Stimulated activated CD8-positive, alpha-beta memory T cell treated with anti-CD3 and anti-CD28 coated beads, Interleukin-15, amount 100 ng/mL, for 24 hours (primary cell): ENCODE measurements at places on chromosomes 3 and 15.

GRCh38 chr3:57068437-57069089 lies 8.1 kb downstream of the SPATA12 start:
- DNase-seq, result no peak

DNA sequence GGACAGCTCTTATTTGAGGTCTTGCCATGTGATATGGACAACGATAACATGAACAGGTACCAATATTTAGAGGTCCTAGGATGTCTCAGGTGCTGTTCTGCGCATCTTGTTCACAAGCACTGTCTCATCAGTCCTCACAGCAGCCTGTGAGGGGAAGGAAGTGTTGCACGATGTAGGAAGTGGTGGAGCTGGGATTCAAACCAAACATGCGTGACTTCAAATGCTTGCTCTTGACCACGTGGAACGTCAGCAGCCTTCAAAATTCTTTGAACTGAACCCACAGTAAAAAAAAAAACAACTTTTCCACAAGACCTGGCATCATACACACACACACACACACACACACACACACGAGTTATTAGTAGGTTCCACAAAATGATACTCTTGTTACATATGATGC lies 153.4 kb upstream of the SMAD3 start:
- no peak for DNase-seq

- no peak for DNase-seq
These were observed 148.8 kb downstream of the KCNMB2 start for GRCh38 chr3:178684881-178685590.

DNA sequence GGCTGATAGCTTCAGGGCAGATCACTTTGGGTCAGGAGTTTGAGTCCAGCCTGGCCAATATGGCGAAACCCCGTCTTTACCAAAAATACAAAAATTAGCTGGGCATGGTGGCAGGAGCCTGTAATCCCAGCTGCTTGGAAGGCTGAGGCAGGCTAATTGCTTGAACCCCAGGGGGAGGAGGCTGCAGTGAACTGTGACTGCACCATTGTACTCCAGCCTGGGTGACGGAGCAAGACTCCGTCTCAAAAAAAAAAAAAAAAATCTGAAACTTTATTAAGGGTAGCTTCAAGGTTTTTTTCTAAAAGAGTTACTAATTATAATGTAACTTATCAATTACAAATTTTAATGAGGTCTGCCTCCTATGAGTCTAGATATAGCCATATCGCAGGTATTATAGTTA lies 5.1 kb downstream of the NECTIN3 start:
- DNase-seq, result no peak

DNA sequence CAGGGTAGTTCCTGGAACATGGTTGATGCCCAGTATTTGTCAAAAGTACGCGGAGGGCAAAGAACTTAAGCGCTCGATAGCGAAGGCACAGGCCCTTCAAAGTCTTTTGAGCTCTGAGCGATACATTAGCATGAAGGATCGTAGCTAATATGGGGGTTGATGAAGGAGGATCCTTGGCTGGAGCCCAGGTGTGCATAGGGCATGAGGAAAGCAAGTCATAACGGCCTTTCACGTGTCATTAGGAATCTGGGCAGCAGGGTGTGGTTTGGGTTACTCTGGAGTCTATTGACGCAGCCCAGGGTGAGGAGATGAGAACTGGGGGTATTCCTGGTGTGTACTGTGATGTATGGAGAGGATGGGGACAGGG lies 31.7 kb downstream of the SPINK8 start:
- no peak for DNase-seq

DNA sequence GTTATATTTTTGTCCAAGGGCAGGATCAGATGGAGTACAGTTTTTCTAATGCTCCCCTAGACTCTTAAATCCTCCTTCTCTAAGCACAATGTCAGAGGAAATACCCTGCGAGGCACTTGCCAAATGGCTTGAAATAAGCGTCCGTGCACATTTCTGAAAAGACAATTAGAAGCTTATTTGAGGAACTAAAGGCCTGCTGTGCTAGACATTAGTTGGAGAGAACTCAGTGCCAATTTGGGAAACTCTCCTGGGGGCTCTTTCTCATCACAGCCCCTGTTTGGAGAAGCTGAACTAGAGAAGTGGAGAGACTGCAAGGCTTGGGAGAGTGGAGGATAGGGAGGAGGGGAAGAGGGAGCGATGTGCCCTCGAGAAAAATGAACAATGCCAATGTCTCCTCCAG lies 247.6 kb upstream of the C2CD4B start:
- no peak for DNase-seq

GRCh38 chr3:35519936-35520335 lies 119.4 kb upstream of the ARPP21 start:
- DNase-seq, result no peak

DNA sequence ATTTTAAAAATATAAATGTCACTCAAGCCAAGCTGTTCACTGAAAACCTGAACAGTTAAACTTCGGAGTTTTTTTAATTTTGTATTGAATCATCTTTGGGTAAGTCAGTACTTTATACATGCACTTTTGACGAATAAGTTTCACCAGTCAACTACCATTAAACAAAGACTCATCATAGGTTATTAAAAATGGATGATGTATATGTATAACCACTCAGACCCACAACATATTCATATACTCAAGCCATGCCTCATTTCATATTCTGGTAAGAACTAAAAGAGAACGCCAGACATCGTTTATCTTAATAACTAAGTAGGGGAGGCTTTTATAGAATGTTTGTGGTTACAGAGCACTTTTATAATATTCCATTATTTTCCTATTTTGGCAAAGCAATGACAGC lies 18.3 kb downstream of the MSL2 start:
- no peak for DNase-seq

DNA sequence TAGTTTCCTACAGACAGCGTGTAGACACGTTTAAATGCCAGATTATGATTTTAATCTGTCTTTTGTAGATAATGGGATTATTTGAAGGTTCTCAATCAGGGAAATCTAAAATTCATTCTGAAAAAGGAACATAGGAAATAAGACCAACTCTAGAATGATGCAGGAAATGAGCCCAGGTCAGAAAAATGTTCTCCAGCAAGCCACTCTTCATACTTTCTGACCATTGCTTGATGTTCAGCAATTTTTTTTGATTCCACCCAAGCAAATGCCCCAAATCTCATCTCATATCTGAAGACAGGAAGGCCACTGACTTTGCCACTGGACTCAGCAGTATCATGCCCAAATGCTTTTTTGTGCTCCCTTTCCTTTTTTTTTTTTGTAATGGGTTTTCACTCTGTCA lies 373.4 kb downstream of the LPP start:
- no peak for DNase-seq

GRCh38 chr3:88758676-88759075 lies 348.7 kb upstream of the EPHA3 start:
- no peak for DNase-seq

DNA sequence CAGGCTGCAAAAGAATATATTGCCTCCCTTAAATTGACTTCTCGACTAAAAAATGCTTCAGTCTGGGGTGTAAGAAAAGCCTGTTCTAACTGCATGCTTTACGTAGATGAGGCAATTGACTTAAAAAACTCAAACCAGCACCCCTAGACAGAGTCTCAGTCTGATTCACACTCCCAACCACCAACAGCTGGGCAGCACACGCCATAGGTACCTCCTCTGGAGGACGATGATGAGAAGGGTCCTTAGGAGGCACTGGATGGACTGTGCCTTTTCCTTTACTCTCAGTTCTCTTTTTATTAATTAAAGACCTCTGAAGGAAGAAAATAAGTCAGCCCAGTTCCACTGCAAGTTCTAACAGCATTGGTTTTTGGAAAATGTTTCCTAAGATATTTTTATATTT lies 175.0 kb downstream of the PDZRN3 start:
- DNase-seq, result no peak

- DNase-seq, result no peak
These were observed 89.4 kb upstream of the SKOR1 start for GRCh38 chr15:67735896-67736295.

GRCh38 chr3:51198477-51198876 lies 186.6 kb upstream of the MANF start:
- no peak for DNase-seq

GRCh38 chr15:58277333-58277732 lies 139.2 kb downstream of the AQP9 start:
- no peak for DNase-seq

DNA sequence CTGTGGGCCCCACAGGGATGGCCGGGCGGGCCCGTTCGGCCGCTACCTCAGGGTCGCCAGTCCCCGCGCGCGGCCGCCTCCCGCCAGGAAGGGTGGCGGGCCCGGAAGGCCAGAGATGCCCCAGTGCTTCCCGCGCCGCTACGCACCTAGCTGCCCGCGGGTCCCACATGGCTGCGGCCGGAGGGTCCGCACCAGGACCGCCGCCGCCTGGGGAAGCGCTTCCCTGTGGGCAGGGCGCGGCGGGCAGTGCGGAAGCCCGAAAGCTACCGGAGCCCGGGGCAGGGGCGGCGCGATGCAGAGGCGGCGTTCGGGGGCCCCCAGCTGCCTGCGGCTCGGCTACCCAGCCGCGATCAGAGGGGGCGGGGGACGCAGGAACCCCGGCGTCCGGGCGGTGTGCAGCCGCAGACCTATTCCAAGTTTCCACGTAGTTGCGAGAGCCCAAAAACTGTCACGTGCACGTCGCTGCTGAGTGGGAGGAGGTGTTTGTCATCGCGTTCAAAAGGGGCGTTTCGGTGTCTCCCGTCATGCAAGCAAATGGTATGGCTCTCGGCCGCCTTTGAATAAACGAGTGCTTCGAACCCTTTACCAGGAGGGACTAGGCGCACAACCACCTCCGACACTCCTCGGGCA lies at the start of gene TRANK1:
Gene TRANK1 (minus strand): TSS at position 414 of the 630 bp plus-strand sequence. CDS start 245 bp downstream, at position 169.
- peak; percentile 51 for DNase-seq

DNA sequence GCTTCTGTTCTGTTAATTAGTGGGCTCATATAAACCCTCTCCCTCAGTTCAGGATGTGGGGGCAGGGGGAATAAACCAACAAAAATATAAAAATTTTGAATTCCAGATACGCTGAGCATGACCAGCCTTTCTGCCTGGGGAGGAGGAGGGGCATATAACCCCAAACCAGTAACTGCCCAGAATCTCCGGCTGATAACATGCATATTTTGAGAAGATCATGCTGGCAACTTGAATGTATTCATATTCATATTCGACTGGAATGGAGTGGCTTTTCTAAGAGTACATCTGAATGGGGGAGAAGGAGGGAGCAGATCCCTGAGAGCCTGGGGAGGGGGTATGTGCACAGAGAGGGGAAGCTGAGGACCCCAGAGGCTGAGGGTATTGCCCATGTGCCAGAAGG lies 54.5 kb upstream of the LCTL start:
- DNase-seq, result no peak

- DNase-seq, result no peak
These were observed 921.3 kb downstream of the TUSC7 start for GRCh38 chr3:117630885-117631284.

GRCh38 chr15:63987796-63988378 lies 58.4 kb downstream of the DAPK2 start:
- no peak for DNase-seq

DNA sequence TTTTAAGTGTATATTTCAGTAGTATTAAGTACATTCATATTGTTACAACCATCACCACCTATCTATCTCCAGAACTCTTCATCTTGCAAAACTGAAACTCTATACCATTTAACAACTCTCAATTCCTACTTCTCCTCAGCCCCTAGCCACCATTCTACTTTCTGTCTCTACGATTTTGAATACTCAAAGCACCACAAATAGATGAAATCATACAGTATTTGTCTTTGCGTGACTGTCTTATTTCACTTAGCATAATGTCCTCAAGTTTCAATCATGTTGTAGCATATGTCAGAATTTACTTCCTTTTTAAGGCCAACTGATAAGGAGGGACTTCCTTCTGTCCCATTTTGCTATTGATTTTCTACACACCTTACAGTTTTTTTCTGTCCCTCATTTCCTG lies 593.3 kb downstream of the FHIT start:
- no peak for DNase-seq

DNA sequence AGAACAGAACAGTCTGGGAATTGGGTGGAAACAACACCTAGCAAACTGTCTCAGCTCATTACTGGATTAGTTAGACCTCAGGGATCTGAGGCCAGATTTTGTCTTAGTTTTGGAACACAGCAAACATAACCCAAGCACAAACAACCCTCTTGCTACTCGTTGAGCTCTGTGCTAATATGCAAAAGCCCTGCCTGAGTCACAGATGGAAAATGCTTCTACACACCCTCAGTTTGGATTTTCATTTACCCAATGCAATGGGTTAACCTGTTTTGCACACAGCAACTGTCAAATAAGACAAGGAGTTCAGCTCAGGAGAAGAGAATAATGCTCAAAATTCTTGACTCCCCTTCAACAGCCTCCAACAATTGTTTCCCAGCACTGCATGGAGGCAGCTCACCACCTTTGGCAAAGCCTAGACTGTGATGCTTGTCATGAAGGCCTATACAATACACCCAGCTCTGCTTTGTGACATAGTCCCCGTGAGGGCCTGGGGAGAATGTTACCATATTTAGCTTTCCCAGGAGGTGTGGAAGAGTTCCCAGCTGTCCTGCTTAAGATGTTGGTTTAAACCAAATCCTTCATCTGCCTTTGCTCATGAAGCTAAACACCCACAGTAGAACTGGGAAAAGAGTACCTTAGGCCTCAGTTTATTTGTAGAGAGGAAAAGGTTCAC lies 68.9 kb upstream of the MNS1 start:
- no peak for DNase-seq
